ENCODE measurements at places on chromosomes 4 and X.

GRCh38 chr4:183635741-183636140 is 23.2 kb downstream of the RWDD4 start:
- DNase-seq: no peak

GRCh38 chr4:75909405-75909804 is 7.2 kb upstream of the PPEF2 start:
- DNase-seq: no peak

DNA sequence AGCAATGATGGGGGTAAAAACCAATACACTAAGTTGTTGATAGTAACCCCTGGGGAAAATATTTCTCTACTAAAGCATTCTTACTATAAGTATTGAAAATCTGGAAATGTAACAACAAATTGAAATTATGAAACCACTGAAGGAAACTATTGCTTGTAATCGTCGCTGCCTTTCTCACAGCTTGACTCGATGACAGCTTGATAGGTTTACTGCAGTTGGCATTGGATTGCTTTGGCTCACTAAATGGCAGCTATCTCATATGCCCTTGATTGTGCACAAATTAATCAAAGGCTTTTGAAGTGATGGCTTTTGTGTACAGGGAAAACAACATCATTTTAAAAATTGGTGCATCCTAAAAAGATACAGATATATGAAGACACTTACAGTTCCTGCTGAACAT is 419.6 kb upstream of the TENM3 start:
- DNase-seq: no peak

- DNase-seq: peak; percentile 8
These were observed 16.2 kb downstream of the CTAG1B start for GRCh38 chrX:154602766-154603437.

GRCh38 chrX:81263059-81263458 is 61.2 kb downstream of the SH3BGRL start:
- no peak for DNase-seq

DNA sequence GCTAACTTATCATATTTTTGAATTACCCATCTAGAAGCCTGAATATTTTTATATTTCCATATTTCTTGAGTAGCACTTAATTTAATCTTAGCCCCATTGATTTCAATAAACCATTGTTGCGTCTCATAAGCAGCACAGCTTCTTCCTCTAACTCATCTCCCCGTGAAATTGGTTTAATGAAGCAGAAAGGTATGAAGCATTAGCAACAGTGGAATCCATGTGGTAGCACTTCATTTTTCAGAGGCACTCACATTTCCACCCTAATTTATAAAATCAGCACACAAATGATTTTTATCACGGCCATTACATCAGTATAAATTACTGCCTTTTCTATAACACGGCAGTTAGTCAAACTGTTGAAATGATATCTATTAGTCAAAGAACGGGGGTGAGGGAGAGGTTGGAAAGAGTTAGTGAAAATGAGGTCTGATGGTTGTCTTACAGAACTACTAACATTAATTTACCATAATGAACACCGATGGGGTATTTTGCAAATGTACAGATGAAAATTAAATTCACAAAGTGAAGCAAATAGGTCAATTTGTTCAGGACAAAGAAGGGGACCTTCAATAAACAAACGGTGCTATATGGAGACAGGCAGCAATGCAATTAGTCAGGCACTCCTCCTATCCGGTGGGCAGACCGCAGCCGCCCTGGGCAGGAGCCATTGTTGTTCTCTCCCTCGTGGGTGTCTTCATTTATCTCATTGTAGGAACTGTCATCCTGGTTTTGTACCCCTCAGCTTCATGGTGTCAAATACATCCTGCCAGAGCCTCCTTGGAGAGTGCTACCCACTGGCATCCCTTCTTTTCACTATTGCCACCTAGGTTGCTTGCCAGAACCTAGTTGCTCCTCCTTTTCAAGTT is 205.7 kb downstream of the SOX3 start:
- no peak for DNase-seq

GRCh38 chr4:66991521-66991920 is 553.8 kb downstream of the CENPC start:
- no peak for DNase-seq

GRCh38 chr4:109494563-109494962 is 60.9 kb downstream of the SEC24B start:
- DNase-seq: no peak

DNA sequence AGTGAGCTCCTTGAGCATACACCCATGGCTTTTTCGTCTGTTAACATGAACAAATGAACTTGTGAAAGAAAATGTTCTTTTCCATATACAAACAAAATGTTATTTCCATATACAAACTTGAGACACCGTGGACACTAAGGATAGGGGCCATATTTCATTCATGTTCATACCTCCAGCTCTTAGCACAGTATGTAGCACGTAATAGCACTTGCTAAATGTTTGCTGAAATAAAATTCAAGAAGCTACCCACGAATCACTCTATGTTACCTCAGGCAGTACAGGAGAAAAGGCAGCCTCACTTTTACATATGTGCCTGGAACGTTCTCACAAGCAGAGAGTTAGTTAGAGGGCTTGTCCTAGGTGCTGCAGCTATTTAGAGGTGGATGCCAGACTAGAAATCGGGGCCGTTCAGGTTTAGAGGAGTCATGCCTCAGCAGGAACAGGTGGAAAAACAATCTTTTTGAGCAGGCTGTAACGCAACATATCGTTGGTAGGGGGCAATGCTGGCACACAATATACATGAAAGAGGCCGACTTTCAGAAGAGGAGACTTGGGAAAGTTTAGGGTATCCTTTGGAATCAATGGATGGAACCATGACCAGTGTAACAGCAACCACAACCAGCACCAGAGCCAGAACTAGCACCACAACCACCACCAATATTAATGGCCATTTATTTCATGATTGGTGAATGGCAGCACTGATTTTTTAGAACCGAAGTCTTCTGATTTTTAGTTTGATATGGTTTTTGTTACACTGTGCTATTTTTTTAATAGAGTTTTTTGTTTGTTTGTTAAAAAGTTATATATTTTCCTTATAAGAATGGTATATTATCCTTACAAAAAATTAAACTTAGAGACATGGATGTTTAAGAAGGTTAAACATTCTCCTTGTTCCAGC is 14.8 kb upstream of the PAQR3 start:
- no peak for DNase-seq

DNA sequence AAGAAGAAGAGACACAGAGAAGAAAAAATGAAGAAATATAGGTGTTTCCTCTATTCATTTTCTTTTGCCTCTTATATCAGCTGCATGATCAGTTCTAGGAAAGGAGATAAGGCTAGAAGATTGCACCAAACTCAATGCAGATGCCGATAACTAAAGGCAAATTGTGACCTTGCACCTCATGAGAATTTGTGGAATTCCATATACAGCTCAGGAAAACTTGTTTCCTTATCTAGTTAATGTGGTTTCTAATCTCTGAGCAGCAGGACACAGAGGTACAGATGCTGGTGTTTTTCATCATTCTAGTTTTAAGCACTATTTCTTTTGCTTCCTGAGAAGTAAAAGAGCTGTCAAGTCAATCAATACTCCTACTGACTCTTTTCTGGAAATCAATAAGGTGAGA is 104.6 kb upstream of the NWD2 start:
- DNase-seq: no peak

- no peak for DNase-seq
These were observed 5.1 kb upstream of the CXCL10 start for GRCh38 chr4:76028350-76028765.

- DNase-seq: no peak
These were observed 62.8 kb downstream of the FHIP1A start for GRCh38 chr4:151471728-151472127.

DNA sequence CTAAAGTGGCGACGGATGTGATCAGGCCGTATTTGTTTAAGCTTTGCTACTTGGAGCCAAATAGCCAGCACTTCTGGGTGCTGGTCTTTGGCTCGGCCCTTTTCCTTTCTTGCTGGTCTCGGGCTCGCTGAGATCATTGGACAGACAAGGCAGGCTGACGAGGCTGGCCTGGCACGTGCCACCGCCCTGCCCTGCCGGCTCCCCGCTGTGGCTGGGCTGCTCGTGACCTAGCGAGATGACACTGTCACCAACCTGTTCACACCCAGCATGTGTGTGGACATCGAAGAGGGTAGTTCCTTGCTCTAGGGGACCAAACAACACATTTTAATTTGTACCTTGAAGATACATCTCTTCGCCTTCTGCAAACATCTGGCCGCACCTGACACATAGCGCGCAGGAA is 98.0 kb downstream of the ABLIM2 start:
- DNase-seq: no peak

DNA sequence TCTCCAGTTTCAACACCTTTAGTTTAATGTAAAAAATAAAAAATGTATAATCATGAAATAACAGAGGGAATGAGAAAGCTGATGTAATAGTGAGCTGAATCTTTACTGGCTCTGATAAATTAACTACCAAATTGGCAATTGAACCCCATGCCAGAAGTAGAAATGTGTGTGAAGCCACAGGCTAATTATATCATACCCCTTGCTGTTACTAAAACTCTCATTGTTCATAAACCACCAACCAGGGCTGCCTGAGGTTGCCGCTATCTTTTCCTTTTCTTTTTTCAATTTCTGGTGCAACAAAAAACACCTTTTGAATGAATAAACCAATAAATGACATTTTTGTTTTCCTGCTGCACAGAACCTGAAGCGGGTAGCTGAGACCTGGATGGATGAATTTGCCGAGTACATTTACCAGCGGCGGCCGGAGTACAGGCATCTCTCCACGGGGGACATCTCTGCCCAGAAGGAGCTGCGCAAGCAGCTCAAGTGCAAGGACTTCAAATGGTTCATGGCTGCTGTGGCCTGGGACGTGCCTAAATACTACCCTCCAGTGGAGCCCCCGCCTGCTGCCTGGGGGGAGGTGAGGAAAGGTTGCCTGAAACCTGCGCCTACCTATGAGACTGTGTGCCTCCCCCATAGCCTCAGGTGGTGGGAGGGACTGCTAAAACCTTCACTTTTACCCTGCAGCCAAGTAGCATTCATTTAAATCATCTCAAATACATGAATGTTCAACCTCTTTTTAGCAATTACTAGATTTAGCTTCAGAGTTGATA is 216.7 kb upstream of the GALNT7 start:
- no peak for DNase-seq

GRCh38 chr4:3526456-3526855 is 5.8 kb downstream of the LRPAP1 start:
- DNase-seq: peak; percentile 28

DNA sequence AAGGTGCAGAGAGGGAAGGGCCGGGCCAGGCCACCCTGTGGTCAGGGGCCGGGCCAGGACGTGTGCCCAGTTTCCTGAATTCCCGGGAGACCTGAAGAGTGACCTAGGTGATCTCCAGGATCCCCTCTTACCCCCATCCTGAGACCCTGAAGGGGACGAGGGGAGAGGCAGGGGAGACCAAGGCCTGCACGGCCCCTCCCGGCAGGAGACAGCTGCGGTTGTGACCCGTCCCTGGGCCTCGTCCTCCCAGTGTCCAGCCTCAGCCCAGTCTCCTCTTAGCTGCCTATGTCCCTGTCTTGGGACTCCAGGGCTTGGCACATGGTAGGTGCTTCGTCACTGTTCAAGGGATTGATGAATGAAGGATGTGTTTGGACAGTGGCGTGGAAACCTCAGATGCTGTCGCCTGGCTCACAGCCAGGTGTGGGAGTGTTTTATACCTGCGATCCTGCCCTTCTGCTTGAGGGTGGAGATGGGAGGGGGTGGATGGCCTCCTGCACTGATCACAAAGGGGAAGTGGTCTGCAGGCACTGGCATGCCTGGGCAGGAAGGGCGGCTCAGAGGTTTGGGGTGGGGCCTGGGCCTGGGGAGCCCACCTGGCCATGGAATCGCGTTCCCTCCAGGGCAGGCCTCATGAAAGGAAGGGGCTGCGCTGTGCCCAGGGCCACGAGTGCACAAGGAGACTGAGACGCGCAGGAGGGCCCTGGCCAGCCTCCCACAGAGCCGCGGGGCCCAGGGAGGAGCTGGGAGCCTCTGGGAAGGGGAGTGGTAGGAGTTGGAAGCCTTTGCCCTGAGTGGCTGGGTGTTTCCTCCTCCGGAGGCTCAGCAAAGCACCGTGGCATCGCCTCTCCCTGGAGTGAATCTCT is 6.9 kb downstream of the SH3TC1 start:
- DNase-seq: no peak

DNA sequence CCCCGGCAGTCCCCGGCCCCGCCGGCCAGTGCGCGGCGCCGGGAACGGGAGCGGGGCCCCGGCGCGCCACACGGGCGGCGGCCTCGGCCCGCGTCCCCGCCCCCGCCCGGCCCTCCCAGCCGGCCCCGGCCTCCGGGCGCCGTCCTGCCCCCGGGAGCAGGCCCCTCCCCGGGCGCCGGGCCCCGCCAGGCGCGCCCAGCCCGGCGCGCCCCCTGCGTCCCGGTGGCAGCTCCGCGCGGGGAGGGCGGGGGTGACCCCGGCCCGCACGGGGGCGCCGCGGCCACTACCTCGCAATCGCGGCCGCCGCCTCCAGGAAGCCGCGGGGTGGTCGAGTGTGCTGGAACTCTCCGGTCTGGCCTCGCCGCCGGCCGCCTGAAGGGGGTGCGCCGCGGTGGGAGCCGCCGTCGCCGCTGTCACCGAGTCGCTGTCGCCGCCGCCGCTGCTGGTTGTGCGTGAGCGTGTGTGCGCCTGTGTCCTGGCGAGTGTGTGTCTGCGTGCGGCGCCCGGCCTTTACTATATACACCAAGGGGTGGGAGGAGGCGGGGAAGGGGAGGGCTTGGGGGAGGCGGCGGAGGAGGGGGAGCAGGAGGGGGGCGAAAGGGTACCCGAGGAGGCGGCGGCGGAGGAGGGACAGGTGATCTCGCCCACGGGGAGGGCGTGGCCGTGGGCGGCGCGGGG is at the start of gene RAI2:
TSS of gene RAI2 (minus strand) at position 488 of the 678 bp plus-strand sequence. CDS start 59,288 bp downstream, outside the sequence.
- DNase-seq: no peak

GRCh38 chr4:185654965-185655554 is 119.8 kb upstream of the PDLIM3 start:
- DNase-seq: no peak

GRCh38 chr4:173045571-173045970 is 123.0 kb upstream of the GALNT7 start:
- DNase-seq: no peak

All from natural killer cell treated with Interleukin-12 subunit alpha and Interleukin-12 subunit beta and Interleukin-15 and Interleukin-18, amount 100 ng/mL, for 72 hours (primary cell).